ENCODE measurements at places on chromosomes 5 and 9.

- no peak for DNase-seq
Observed at GRCh38 chr5:117943541-117943940, 1044.8 kb downstream of the DTWD2 start.

GRCh38 chr5:170863646-170864045, 1.8 kb downstream of the RANBP17 start:
- DNase-seq, result no peak

DNA sequence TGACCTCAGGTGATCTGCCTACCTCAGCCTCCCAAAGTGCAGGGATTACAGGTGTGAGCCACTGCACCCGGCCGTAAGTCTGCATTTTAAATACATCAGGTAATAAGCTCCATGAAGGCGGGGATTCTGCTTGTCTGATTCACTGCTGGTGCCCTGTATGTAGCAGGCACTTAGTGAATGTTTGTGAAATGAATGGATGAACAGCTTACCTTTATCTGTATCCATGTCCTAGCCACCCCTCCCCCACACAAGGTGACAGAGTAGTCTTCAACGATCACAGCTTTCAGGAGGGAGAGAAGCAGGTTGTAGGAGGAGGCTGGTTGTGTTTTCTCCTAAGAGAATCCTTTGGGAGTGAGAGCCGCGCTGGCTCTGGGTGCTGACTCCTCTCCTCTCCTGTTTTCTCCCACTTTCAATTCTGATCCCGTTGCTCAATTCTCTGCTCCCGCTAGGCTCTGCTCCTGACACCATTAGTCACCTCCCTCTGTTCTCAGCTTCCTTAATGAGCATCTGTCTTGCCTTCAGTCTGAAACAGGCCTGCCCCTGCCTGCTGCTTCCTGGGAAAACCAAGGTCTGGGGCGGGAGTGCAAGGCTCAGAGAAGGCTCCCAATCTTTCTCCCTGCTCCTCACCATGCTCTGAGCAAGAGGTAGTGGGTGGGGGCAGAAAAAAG, 88.8 kb upstream of the CTNNA1 start:
- DNase-seq, result no peak

GRCh38 chr5:149942199-149942598, 2.4 kb downstream of the PDE6A start:
- DNase-seq, result no peak

GRCh38 chr5:179451114-179451827, 99.1 kb upstream of the RUFY1 start:
- DNase-seq, result no peak

GRCh38 chr9:71929223-71929622, 17.8 kb downstream of the C9orf85 start:
- no peak for DNase-seq

GRCh38 chr9:126157423-126157822, 169.2 kb upstream of the MVB12B start:
- no peak for DNase-seq

DNA sequence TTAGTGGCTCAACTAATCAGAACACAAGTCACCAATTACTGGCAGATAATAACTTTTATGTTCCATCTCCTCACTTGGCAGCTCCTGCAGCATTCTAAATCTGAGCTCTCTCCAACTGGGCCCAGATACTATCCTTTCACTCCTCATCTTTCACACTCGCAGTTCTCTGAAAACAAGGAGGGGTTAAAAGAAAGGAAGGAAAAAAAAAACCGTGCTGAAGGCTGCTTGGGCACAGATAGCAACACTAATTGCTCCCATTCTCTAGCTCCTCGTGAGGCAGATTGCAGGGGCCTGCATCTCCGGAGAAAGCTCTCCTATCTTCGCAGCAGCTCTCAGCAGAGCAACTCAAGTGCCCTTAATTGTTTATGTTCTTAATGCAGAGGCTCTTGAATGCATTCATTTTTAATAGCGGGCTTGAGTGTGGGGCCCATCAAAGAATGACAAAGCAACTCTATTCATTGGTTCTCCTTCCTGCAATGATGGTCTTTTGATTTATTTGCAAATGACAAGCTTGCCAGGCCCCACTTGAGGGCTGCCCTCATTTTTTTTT, 23.9 kb downstream of the TLE1 start:
- no peak for DNase-seq

DNA sequence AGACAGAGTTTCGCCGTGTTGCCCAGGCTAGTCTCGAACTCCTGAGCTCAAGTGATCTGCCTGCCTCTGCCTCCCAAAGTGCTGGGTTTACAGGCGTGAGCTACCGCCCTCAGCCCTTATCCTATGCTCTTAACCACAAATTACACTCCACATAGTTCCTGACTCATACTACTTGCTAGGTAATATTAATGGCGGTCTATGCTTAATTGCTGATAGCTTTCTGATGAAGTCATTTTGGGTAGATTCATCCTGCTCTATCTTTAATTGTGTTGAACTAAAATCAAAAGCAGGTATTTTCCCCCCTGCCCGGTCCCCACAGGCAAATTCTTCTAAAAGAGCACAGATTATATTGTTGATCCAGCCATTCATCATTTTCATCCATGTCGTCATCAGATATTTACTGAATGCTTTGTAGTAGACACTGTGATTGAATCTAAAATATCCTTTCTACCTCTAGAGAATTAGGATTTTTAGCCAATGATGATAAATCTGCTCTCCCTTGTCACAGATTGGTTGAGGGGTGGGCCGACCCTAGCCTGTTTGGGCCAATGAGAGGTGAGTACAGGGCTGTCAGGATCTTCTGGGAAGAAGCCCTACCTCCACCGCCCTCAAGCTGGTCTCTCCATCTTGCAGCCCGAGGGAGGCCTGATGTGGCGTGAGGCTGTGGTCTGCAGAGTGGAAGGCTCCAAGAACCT, 144.8 kb downstream of the NR3C1 start:
- DNase-seq, result no peak

GRCh38 chr9:95206143-95206542, 111.4 kb downstream of the FANCC start:
- DNase-seq, result no peak

- no peak for DNase-seq
Observed at GRCh38 chr5:120614531-120615180, 150.6 kb downstream of the PRR16 start.

DNA sequence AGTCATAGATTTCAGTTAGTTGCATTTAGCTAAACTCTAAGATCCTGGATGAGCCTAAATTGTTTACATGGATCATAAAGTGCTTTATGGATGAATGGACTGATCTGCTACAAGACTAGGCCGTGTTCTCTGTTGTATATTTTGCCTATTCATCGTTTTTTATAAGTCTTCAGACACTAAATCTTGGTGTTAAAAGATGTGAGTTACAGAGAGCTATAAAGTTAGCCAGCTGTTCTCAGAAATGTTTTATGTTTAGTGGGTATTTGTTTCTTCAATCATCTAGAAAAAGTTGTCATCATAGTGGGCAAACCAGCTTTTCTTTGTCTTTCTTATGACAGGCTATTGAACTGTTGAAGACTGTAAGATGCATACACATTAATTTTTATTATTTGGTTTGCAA, 585.8 kb upstream of the SEMA6A start:
- no peak for DNase-seq

GRCh38 chr9:29060041-29060440, 1486.8 kb upstream of the C9orf72 start:
- no peak for DNase-seq

All from esophagus muscularis mucosa (tissue), 4 donors.